ENCODE measurements at places on chromosomes 5 and 9.

GRCh38 chr9:21744841-21745240 is 57.6 kb upstream of the MTAP start:
- no peak for DNase-seq

- no peak for DNase-seq
Measured at GRCh38 chr9:37290940-37291485, 131.5 kb upstream of the GRHPR start.

- DNase-seq = no peak
Measured at GRCh38 chr5:141865406-141865805, 12.8 kb downstream of the PCDH1 start.

- no peak for DNase-seq
Measured at GRCh38 chr9:124286292-124286931, 28.7 kb downstream of the NEK6 start.

DNA sequence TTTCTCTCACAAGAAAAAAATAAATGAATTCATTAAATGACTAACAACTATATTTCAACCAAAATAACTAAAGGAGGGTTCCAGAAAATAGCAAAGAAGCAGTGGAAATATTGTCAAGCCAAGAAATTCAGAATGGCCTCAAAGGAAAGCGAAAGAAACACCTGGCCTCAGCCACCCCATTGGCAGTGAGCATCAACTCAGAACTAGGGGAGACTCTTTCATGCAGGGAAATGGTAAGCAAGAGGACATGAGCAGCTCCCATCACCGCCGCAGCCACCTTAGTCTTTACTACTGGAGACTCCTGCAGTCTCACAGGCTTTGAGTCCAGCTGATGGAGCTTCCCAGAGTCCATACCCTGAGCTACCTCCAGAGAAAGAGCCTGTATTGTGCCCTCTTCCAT is 343.9 kb upstream of the GRAMD2B start:
- no peak for DNase-seq

GRCh38 chr5:56440871-56441740 is 208.0 kb upstream of the ANKRD55 start:
- DNase-seq = no peak

DNA sequence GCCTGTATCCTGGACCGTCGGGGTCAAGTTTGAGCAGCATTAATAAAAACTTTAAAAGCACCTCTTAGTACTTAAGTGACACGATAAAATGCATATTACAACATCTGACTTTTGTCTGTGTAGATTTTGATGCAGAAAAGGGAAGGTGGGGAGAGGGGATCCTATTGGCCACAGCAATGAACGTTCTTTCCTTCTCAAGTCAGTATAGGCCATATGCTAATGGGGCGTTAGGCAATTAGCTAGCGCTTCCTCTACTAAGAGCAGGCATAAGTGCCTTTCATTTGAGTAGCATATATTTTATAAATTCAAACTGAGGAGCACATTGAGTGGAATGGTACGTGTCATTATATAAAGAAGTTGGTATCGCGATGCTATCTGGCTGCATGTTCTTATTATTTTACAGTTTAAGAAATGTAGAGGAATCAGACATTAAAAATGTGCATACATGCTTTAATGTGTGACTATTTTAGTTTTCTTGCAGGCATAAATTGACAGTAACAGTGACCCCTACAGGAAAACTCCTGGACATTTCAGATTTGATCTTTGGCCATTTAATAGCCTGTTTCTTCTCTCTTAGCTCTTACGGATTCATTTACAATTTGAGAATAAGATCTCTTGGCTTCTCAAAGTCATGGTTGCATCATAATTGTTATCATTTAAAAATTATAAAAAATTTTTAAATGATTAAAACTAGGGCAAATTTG is 1.1 kb upstream of the GNA14 start:
- DNase-seq = no peak

DNA sequence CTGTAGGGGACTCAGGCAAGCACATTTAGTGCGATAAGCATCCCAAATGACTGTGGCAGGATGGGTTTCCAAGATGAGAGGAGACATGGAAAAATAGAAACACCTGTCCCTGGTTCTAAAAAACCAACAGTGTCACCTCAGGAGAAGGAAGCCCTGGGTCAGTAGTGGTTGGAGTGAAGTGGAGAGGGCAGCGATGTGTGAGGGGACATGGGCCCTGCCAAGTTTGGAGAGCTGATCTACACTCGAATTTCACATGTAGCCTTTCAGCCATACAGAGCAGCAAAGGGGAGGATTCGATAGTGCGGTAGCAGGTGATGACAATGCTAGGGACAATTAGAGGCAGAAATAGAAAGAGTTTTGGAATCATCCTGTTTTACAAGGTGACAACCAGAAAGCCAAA is 32.6 kb upstream of the LHX2 start:
- no peak for DNase-seq

DNA sequence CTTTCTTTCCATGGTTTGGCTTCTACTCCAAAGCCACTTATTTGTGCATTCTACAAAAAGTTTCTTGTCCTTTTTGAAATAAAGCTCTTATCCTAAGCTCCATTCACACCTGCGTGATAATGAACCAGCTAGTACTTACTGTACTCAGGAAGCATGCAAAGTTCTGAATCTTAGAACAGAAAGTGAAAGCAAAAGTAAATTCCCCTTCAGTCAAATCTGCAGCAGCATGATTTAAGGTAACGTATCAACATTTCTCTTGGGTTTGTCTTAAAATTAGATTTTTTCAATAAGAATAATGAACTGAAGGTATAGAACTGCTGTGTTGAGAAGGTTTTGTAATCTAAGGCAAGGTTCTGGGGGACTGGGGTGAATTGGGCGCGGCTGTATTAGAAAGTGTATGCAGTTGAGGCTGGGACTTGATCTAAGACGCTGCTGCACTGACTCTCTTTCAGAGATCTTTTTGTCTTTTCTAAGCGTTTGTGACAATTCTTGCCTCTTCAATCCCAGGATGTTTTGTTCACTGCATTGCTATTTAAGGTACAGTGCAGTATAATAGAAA is at the start of gene ERAP2:
Gene ERAP2, plus strand, starts transcription at position 209 of the 559 bp plus-strand sequence. CDS start 3,186 bp downstream, outside the sequence.
- no peak for DNase-seq

DNA sequence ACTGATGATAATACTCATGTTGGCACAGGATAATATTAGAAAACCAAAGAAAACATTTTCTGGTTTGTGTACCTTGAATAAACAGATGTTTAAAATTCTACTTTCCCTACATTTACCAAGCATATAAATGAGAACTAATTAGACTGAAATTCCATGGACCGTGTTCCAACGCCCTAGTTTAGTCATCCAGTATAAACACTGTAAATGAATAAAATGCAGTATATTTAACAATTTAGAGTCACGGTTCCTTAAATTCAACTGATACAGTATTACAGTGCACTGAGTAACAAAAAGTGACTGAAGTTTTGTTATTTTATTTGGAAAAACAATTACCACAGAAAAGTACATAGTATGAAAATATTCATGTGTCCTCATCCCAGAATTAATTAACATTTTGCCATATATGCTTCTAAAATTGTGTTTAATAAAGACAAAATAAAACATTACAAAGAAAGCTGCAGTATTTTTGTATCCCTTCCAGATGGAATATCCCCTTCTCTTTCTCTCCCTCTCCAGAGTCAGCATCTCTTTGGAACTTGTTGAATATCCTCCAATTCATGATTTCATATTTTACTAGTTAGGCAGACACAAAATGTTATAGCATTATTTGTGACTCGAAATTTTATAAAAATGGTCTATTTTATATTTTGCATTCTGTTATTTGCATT is 112.5 kb downstream of the HMHB1 start:
- DNase-seq = no peak

- no peak for DNase-seq
Measured at GRCh38 chr9:72952381-72952690, 517 bp downstream of the ALDH1A1 start.

GRCh38 chr5:133226186-133226585 is 174.4 kb downstream of the HSPA4 start:
- no peak for DNase-seq

DNA sequence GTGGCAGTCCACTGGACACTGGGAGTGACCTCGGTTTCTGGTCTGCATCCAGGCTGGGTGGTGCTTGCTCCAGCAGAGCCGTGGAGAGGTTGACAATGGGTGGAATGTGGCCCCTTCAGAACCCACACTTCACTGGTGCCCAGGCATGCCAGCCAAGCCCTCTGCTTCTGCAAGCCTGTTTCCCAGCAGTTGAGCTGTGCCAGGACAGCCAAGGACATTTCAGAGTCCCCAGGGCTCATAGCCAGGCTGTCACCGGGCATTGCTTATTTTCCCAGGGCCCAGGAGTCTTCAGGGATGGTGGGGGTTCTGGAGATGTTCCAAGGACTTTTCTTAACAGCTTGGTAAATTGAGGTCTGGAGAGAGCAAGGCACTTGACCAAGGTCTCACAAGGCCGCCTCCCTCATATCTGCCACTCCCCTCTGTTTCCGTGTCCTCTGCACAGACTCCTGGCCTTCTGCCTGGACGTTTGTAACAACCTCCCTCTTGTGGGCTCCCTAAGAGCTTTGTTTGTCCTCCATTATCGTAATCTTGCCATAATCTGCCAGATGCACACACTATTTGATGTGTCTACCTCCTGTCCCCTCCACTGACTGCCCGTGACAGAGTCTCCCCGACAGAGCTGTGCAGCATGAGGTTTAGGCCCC is 3.8 kb upstream of the NDST1 start:
- DNase-seq = peak; percentile 78

DNA sequence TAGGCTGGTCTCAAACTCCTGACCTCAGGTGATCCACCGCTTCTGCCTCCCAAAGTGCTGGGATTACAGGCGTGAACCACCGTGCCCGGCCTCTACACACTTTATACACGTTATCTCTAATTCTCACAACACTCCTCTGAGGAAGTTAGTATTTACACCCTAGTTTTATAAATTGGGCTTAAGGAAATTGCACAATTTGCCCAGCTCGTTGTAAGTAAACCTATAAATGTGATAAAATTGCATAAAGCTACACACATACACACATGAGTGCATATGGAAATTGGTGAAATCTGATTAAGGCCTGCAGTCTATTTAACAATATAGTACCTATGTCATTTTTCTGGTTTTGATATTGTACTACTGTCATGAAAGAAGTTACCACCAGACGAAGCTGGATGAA is 4.4 kb upstream of the SLC4A9 start:
- DNase-seq = no peak

GRCh38 chr5:93477816-93478215 is 103.2 kb downstream of the NR2F1-AS1 start:
- DNase-seq = no peak

DNA sequence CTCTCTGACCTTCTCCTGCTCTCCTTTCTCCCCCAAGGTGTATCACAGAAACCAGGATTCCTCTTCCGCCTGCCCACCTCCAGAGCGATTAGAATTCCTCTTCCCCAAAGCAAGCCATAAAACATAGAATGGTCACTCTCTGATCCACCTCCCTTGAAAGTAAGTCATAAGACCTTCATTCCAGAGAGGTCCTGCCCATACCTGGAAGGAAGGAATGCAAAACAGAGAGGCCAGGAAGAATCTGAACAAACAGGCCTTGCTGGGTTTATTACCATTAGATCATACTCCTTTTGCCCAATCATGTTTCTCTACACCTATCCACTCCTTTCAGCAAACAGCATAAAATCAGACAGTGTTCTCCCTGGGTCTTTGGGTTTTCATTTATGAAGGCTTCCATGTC is 21.0 kb downstream of the CDKL3 start:
- DNase-seq = no peak

DNA sequence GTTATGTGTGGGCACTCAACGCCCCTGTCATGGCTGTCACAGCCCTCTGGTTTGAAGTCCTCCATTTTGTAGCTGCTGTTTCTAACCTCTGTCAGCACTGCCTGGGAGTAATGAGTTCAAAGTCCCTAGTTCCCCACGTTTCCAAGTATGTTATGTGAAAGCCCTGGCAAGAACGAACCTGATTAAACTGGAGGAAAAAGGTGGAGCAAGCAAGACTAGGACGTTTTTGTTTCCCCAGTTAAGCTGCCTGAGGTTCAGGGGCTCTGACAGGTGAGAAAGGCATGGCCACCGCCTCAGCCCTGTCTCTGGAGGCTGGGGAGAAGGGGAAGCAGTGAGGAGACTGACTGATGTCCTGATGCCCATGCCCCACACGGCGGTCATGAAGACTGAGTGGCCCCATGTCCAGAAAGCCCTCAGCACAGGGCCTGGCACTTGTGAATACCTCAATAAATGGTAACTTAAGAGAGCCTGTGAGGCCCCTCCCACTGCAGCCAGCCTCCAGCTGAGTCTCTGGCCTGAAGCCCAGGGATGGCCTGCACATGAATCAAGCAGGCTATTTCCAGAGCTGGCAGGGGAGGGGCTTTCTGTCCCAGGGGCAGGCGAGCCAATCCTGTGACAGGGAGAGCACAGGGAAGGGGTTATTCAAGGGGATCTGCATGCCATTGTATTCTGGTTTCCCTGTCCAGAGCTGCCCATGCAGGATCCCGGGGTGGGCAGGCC is 61.8 kb downstream of the PFDN1 start:
- peak; percentile 94 for DNase-seq

DNA sequence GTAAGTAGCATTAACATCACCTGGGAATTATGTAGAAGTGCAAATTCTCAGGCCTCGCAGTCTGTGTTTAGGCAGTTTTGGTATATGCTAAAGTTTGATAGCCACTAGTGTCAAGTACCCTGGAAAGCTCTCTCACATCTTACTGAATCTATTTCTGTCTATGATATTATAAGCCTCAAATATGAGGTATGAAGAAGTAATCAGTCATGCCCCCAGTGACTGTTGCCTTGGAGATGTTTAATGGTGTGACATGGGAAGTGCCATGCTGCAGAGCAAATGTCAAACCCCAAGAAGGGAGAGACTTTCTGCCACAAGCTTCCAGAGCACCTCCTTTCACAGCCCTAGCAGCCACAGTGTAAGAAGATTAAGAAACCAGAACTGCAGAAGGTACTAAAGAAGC is 9.8 kb upstream of the PDE8B start:
- no peak for DNase-seq

DNA sequence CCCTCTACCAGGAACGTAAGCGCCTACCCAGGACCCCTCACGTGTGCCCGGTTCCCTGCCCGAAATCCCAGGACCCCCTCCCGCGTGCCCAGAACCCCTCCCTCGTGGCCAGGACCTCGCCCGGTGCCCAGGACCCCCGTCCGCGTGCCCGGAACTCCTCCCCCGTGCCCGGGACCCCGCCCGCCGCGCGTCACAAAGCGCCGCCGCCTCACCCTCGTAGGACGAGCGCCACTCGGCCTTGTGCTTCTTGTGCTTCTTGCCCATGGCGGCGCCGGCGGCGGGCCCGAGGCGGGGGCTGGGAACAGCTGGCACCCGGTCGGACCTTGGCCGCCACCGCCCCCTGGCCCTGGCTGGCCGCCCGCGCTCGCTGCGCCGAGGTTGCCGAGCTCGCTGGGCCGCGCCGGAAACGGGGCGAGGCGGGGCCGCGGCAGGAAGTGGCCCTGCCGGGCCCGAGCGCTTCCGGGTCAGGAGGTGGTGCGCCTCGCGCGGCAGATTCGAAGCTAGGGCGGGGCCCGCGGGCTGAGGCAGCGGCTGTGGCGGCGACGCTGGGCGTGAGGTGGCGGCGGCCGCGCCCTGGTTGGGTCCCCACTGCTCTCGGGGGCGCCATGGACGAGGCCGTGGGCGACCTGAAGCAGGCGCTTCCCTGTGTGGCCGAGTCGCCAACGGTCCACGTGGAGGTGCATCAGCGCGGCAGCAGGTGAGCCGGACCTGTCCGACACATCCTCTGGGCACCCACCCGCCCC is at the start of the genes BRD9 and TRIP13:
Gene BRD9, minus strand, starts transcription at position 408 of the 743 bp plus-strand sequence. Its CDS starts 144 bp downstream, at position 264.
Gene TRIP13, plus strand, starts transcription at position 491 of the 743 bp plus-strand sequence. Its CDS starts 115 bp downstream, at position 606.
- DNase-seq = peak; percentile 92

- peak; percentile 42 for DNase-seq
Measured at GRCh38 chr5:180632768-180633167, 16.6 kb downstream of the FLT4 start.
